Stimulated activated CD4-positive, alpha-beta T cell treated with anti-CD3 and anti-CD28 coated beads, Interleukin-1b, Interleukin-23, amount 100 ng/mL, for 48 hours (primary cell): ENCODE measurements at places on chromosomes 16 and 17.
A peak's percentile ranks its signal among the peaks of the same experiment; 100 is the strongest.

DNA sequence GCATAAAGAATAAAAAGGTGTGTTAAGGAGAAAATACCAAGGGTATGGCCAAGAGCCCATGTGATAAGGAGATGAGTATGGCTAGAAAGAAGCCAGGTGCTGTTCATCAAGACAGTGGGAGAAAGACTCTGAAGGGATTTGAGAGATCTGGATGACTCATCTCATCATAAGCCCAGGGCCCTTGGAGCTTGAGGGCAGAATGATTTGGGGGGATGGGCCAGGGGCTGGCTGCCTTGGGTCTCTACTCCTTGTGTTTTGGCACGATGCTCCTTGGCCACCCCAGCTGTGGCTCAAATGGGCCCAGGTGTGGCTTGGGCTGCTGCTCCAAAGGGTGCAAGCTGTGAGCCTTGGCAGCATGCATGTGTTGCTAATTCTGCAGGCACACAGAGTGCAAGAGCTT is 14.5 kb upstream of the TNFRSF13B start:
- DNase-seq = no peak

- DNase-seq = no peak
Measured at GRCh38 chr17:68701046-68701445, 99.9 kb upstream of the FAM20A start.

DNA sequence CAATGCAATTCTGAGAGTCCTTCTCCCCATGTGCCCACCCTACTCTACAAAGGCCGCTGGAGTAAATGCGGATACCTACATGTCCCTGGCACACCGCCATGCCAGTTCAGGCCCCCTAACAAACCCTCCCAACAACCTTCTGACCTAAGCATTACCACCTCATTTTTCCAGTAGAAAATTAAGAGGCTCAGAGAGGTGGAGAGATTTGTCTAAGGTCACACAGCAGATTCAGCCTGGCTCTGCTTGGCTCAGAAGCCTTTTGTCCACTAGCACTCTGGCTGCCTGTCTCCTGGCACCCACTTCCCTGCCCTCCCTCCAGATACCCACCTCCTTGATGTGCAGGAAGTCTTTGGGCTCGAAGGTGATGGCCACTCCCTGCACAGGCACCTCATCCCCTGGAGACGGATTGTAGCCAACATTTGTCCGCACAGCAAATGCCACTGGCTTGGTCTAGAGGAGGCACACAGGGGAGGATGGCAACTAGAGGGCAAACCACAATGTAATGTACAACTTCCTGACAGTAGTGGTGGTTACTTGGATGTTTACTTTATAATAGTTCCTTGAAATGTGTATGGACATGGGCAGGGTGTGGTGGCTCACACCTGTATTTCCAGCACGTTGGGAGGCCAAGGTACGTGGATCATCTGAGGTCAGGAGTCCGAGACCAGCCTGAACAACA is 10.2 kb downstream of the CACNB1 start:
- no peak for DNase-seq

GRCh38 chr16:4487955-4488498 is 11.8 kb downstream of the HMOX2 start:
- DNase-seq = no peak

GRCh38 chr17:80718428-80718827 is 173.8 kb downstream of the RPTOR start:
- no peak for DNase-seq

- peak; percentile 31 for DNase-seq
Measured at GRCh38 chr17:4142107-4142900, 526 bp downstream of the ZZEF1 start.

- DNase-seq = no peak
Measured at GRCh38 chr17:55334285-55334684, 69.5 kb downstream of the HLF start.

- DNase-seq = no peak
Measured at GRCh38 chr17:49249292-49249794, 18.8 kb upstream of the PHOSPHO1 start.

DNA sequence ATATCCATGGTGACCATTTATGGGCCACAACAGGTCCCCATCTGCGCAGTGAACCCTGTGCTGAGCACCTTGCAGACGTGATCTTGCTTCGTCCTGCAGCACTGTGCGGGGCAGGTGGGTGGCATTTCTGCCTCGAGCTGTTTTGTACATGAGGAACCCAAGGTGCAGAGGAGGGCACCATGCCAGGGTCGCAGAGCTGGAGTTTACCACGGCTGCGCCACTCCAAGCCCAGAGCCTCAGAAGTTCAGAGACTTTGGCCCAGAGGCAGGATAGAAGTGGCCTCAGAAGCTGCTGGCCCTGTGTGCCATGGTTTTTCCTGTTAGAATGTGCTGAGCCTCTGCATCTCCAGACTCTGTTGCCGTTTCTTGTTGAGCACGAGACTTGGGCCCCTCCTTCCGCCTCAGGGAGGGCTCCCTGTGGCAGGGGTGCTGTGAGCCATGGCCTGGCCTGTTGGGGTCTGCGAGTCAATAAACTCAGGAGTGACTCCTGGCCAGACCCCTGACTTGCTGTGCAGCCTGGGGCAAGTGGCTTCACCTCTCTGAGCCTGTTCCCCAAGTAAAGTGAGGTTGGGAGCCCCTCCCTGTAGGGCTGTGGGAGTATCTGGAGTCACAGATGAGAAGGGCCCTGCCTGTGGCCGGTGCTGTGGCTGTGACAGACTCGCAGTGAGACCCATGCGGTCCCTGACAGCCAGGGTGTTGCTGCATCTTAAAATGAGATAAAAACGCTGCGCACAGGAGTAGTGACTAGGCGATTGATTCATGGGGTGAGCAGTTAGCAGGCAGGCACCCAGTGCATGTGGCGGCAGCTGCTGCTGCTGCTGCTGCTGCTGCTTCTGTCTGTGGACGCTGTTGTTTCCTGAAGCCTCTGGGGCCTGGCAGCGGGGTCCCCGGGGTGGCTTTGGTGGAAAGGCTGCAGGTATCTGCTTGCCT is 11.8 kb downstream of the MAP2K3 start:
- DNase-seq = no peak

DNA sequence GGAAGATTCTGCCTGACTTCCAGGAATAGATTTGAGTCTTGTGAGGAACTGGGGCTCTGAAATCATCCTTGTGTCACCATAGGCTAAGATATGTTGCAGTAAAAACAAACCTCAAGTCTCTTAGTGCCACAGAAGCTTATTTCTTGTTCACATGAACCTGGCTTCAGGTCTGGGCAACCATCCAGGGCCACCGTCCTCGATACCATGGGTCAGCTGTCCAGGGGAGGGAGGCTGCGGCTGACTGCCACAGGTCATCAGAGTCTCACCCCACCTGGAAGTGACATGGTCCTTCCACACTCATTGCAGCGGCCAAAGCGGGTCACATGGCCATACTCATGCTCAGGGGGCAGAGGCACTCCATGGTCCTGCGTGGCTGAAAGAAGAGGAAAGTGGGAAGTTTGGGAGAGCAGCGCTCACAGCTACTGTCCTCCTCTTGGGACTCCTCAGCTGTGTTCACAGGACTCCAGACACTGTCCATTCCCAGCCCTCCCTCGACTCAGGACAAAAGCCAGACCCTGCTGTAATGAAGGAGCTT is 284.5 kb downstream of the CBLN1 start:
- no peak for DNase-seq

GRCh38 chr17:42361781-42362186 is 26.5 kb downstream of the STAT3 start:
- peak; percentile 55 for DNase-seq

DNA sequence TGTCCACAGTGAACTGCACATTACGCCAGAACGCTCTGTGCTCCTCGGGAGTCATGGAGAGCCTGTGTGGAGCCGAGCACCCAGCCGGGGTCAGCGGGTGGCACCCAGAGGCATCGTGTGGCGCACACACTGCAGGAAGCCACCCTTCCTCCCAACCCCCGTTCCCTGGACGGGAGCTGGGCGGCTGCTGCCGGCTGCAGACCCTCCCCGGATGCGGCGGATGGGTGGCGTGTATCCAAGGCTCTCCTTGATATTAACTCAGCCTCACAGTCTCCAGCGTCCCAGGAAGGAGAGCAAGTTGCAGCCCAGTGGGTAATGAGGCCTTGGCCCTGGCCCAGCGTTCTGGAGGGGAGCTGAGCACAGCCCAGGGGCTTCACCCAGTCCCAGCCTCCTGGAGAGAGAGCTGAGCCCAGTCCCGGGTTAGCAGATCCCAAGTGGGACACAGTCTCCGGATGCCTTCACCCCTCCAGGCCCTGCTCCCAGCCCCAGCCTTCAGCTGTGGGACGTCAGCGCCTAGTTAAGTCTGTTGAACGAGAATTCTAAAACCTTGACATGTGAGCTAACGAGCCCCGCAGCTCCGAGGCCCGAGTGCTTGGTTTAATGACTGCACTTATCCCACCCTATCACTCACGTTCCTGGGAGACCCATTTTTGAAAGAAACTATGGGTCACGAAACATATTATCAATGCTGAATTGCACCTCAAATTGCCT is 86.6 kb downstream of the TBC1D16 start:
- no peak for DNase-seq

GRCh38 chr16:89534252-89534756 is 26.1 kb downstream of the SPG7 start:
- DNase-seq = no peak

DNA sequence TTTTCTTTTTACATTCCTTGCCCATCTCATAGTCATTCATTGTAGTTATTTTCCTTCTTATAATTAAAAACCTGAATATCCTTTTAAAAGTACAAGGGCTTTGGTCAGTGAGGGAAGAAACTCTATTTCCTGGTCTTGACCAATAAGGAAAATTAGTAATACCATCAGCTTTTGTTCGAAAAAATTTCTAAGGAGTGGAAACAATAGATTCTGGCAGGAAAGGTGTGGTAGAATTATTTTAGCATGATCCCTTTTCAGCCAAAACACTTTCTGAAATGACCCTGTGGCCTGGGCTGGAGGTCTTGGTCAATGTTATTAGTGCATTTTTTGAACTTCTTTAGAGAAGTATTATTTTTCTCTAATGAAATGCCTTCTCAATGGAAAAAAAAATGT is 36.6 kb downstream of the IQCK start:
- no peak for DNase-seq

- DNase-seq = no peak
Measured at GRCh38 chr16:51155199-51155607, 4.1 kb upstream of the SALL1 start.

DNA sequence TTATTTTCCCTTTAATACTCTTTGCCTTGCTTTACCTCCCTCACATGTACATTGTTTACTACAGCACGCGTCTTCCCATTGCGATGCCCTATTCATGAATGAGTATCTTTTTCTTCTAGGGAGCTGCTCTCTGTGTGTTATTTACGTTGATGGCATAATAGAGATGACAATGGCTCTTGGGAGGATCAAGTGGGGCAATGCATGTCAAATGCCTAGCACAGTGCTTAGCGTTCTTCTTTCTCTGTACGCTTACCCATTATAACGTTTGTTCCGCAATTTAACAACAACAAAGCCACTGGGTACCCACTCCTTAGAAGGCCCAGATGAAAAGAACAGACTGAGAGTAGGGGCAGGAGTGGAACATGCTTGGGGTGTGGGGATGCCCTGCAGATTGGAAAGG is 271.6 kb upstream of the TNRC6C start:
- no peak for DNase-seq

DNA sequence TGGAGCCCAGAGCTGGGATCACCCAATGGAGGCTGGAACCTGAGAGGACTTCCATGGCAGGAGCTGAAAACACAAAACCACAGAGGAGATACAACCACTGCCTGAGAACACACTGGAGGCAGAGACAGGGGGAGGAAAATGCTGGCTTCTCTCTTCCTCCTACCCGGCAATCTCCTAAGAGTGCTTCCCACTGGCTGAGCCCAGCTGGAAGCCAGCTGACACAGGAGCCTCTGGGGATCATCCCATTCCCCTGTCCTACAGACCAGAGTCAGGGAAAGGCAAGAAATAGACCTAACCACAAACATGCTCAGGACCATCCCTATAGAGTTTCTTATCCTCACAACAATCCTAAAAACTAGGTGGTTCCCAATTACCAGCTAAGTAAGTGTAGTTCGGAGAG is 112.4 kb upstream of the CDH5 start:
- DNase-seq = no peak

- DNase-seq = no peak
Measured at GRCh38 chr17:64214950-64215349, 48.1 kb downstream of the TEX2 start.

GRCh38 chr17:56838687-56839086 is 4.7 kb downstream of the DGKE start:
- DNase-seq = no peak

- no peak for DNase-seq
Measured at GRCh38 chr16:69593751-69594255, 28.0 kb downstream of the NFAT5 start.

DNA sequence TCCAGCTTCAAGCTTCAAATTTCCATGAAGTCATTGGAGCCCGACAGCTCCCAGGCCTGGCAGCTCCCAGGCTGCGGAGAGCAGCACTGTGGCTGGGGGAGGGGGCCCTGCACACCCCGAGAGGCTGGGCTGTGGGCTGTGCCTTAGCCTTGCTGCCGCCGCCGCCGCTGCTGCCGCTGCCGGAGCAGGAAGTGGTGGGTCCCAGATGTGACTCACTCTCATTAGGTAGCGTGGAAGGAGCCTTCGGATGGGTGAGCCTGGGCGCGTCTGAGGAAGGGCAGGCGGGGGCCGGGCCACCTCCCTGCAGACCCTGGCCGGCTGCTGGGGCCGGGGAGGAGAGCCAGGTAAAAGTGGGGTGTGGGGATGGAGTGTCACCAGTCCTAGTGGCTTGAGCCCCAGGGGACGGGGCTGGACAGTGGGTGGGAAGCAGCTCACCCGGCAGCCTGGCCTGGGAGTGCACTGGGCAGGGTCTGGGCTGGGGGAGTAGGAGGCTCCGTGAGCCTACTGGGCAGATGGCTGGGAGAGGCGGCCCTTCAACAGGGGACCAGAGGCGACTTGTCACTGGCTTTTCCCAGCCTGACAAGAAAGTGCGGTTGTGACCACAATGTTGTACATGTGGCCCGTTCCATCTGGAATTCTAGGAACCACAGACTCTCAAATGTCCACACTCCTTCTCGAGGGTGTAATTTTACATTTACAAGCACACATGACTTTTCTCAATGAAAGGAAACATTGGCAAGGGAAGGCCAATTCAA is at the start of gene ADCY7:
TSS of gene ADCY7 (plus strand) at position 215 of the 755 bp plus-strand sequence. CDS start 21,629 bp downstream, outside the sequence.
- DNase-seq = peak; percentile 89

DNA sequence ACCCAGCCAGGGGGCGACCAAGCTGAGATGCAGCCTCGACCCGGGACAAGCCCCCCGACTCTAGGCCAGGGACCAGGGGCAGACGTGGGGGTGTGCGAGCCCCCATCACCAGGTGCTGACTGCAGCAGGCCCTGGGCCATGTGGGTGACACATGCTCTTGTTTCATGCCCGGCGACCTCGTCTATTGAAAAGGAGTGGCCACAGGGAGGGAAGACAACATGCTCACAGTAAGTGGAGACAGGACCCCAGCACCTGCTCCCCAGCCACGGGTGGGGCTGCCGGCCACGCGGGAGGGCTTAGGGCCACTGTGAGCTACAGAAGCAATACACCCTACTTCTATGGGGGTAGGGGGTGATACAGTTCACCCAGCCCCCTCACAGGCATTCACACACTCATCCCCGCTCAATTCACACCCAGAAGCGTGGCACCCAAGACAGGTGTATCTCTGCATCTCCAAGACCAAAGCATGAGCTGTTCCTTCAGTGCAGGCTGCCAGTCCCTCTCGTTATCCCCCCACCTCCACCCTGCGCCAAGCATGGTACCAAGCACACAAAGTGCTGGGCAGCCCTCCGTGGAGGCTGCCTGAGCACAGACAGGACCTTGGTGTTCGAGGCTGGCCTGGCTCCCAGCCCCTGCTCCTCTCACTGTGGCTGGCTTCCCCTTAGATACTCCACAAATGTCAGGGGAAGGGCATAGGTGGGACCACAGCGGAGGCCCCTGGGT is 13.6 kb downstream of the VASN start:
- DNase-seq = no peak
